ENCODE measurements at places on chromosomes 16 and 17.

DNA sequence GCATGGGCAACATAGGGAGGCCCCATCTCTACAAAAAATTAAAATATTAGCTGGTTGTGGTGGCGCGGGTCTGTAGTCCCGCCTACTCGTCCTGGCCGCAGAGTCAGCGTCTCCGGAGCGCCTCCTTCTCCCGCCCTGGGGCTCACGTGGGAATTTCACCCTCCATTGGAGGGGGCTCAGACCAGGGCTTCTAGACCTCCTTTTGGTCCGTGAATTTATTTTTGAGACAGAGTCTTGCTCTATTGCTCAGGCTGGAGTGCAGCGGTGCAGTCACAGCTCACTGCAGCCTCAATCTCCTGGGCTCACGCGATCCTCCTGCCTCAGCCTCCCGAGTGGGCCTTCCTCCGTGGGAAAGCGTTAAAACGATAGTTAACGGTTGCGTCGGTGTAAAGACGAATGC, 394 bp upstream of the NME4 start:
- DNase-seq = peak; percentile 18

- DNase-seq = no peak
Observed at GRCh38 chr16:1914084-1914608, 4.1 kb downstream of the HS3ST6 start.

GRCh38 chr17:48747445-48748363, 19.2 kb upstream of the HOXB13 start:
- DNase-seq = no peak

GRCh38 chr17:36920032-36921005, 17.0 kb upstream of the LHX1 start:
- DNase-seq = no peak

GRCh38 chr17:39603304-39604016, 4.3 kb downstream of the NEUROD2 start:
- no peak for DNase-seq

DNA sequence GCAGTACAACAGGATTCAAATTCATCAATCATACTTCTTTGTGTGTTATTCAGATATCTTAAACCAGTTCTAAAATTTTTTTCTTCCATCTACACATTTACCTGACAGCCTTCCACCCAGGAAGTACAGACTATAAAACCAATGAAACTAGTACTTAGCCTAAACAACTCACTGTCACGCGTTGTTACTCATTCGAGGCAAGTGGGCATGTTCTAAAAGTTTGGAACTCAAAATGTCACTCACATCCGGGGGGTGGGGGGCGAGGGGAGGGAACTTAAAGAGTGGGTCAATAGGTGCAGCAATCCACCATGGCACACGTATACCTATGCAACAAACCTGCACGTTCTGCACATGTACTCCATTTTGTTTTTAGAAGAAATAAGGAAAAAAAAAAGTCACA, 90.4 kb upstream of the PLEKHM1 start:
- no peak for DNase-seq

- DNase-seq = no peak
Observed at GRCh38 chr17:42640121-42640520, 19.0 kb upstream of the TUBG2 start.
